Stimulated activated CD4-positive, alpha-beta T cell treated with anti-CD3 and anti-CD28 coated beads, Interleukin-1b, Interleukin-23, amount 100 ng/mL, for 1 hour (primary cell): ENCODE measurements at places on chromosomes 6 and 20.

DNA sequence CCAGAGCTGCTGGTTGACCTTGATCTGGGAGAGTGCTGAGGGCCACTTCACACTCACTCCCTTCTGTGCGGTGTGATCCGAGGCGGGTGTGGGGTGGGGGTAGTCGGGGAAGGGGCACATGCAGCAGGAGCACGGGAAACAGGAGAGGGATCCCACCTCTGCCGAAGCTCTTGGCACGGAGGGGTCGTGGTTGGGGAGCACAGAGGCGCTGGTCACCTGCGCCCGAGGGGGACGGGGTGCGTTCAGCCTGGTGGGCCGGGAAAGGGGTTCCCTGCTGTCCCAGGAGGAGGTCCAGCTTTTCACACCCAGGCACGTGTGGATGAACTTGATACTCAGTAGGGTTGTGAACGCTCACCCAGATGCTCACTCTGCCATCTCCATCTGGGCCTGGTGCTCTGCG is 17.3 kb downstream of the SS18L1 start:
- DNase-seq, result no peak

GRCh38 chr20:64255361-64256281 is at the start of gene PCMTD2:
PCMTD2 (plus strand) TSS chr20:64255748; CDS start chr20:64259966, 4,218 bp downstream.
- DNase-seq, result peak; percentile 67

GRCh38 chr6:109187399-109188114 is 92.2 kb downstream of the CEP57L1 start:
- DNase-seq, result peak; percentile 25

- no peak for DNase-seq
Observed at GRCh38 chr6:2748183-2748582, 2.5 kb downstream of the MYLK4 start.

GRCh38 chr20:2919518-2920245 is 46.4 kb downstream of the PTPRA start:
- no peak for DNase-seq

DNA sequence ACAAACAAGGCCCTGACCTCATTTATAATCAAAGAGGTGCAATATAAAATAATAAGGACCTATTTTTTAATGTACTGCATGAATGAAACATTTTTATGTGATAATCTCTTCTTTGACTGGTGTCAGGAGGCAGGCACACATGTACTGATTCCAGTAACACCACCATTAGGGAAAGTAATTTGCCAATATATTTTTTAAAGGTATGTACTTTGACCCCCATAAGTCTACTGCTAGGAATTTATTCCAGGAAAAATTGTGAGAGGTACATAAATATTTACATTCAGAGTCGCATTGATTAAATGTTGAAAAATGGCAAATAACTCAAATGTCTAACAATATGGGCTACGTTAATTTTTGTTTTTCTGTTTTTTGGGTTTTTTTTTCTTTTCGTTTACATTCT is 325.4 kb upstream of the PRDM1 start:
- no peak for DNase-seq

DNA sequence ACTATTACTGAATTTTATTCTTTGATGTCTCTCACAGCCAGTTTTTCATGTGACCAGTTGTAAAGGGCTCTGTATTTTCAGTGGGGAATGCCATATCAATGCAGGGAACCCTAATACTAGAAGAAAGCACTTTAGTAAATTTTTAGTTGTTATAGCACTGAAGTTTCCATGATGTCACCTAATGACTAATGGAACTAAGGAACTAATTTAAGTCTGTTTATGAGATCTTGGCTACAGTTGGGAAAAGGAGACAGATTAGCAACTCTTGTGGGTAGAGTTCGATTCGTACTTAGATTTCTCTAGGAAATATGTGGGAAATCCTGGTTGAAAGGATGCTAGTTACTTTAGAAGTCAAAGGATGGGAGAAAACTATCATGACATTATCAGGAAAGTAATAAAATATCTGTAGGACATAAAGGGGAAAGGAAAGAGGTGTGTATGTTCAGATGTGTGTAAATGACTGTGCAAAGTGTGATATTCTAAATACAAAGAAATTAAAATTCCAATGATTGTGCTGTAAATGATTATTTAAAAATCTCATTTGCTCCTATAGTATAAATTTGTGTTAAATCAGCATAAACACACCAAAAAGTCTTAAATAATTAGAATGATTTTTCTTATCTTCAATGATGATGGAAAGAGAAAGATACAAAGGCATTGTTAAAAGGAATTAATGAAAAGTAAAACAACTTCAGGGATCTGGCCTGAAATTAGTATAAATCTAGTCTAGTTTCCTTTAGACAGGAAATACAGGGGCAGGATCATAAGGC is 103.4 kb downstream of the LRRC1 start:
- no peak for DNase-seq

- DNase-seq, result no peak
Observed at GRCh38 chr6:102813489-102814275, 1420.2 kb downstream of the GRIK2 start.

- DNase-seq, result no peak
Observed at GRCh38 chr6:14130435-14131075, 13.0 kb downstream of the CD83 start.

DNA sequence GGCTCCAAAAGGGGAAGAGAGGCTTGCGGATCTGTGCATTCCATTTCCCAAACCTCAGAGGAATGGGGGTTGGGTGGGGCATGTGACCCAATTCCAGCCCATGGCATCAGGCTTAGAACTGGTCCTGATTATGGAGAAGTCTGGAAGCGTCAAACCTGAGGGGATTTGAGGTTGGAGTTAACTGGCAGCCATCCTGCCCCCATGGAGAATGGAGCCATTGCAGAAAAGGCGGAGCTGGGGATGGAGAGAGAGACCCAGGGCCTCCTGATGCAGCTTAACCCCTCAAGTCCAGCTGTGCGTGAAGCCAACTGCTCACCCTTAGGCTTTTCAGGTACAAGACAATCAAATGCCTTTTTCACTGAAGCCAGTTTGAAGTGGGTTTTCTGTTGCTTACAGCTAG is 9.9 kb upstream of the SDCBP2 start:
- no peak for DNase-seq

GRCh38 chr6:109257494-109257893 is 124.8 kb downstream of the CD164 start:
- DNase-seq, result no peak

- DNase-seq, result no peak
Observed at GRCh38 chr20:37992802-37993409, 40.4 kb downstream of the TTI1 start.

DNA sequence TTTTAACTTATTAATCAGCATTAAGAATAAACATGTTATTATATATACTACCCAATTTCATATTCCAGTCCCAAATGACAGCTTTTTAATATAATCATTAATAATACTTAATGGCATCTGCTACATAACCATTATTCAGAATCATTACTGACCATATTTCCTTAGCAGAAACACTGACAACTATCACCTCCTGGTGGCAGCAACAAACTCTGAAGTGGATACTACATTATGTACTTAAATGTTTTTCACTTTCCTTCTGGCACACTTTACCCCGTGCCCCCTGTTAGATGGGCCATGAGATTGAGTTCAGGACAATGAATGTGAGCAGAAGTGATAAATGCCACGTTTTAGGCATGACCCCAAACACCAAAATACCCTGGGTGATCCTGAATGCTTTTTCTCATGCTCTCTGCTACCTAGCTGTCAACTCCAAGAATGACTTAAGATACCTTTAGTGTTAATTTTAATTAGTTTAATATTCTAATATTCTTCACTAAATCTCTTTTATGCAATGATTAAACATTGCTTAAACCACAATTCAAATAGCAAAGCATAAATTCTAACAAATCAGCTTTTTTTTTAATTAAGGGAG is 77.1 kb downstream of the LMBRD1 start:
- no peak for DNase-seq

- DNase-seq, result no peak
Observed at GRCh38 chr6:161138543-161139303, 135.1 kb downstream of the AGPAT4 start.

DNA sequence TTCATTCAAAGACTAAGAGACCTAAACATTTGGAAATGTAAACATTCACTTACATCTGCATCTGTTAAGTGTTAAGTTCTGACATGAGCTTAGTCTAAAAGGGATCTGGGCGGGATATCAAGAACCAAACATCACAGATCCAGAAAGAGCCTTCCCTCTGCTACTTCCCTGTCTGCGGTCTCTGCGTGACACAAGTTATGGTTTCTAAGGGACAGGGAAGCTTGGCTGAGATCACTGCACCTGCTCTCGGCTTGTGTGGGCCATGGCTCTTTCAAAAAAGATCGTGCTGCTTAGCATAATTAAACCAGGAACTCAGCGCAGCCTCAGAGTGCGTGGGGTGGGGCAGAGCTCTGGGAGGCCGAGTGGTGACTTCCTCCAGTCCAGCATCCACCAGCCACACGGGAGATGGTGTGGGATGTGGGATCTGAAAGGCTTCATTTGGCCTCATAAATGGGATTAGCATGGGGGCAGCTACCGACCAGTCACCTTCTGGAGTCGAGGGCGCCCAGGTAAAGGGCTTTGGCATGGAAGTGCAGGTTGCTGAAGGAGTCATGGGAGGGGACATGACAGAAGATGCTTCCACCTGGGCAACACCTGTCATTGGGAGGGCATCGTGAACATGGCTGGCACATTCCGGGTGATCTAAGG is 16.7 kb upstream of the RAMACL start:
- no peak for DNase-seq

DNA sequence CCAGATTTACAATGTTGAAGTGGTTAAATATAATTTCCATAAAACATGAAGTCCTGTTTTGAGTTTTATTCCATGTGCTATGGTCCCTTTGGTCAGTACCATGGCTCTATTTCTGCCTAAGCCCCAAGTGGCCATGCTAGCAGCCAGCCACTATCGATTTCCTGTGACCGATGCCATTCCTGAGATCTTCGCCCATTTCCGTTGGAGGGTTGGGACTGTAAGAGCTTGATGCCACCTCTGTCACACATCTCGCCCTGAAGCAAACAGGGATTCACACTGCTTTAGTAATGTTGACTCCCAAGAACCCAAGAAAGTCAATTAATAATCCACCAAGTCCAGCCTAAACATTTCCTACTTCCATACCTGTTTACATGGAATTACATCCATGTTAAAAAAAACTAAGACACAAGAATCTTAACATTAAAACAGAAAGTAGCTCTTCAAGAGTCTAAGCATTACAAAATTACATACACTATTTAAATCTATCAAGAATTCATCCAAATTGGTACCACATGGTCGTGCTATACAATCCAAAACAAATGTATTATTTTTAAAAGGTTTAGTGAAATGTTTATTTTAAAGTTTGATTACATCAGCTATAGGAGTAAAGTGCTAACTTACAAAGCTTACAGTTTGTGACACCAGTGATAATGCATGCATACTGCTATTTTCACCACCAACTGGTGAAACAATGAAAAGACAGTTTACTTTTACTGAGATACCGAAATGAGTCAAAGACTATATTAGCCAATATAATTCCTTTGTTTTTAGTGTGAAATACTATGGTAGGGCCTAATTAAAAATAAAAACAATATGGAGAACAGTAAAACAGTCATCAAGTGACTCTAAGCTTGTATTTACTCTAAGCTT is 2.5 kb downstream of the RBM39 start:
- DNase-seq, result no peak

DNA sequence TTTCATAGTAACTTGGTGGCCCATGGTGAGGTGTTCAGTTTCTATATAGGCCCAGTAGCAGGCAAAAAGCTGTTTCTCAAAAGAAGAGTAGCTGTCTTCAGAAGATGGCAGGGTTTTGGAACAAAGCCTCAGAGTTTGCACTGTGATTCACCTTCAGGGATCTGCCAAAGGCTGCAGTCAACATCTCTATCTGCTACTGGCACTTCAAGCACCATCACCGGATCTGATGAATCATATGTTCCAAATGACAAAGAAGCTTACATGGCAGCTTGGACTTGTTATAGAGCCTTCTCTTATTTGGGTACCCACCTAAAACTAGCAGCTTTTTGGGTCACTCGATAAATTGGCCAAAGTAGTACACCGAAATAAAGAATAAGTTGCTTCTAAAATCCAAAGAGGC is 39.5 kb downstream of the PKIB start:
- no peak for DNase-seq

DNA sequence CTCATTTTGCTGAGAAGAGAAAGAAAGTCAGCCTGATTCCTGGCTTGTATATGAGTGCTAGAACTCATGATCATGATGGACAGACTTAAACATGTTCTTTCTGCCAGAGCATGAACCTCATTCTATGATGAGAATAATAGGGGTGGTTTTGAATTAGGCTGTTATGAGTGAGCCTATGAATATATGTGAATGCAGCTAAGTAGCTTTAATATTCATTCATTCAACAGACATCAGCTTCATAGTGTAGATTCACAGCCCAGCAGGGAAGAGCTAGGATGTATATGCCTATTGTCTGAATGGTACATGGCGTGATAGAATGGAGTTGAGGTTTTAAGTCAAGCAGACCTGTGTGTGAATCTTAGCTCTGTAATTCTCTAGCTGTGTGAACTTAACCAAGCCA is 573.2 kb downstream of the DHX35 start:
- no peak for DNase-seq

DNA sequence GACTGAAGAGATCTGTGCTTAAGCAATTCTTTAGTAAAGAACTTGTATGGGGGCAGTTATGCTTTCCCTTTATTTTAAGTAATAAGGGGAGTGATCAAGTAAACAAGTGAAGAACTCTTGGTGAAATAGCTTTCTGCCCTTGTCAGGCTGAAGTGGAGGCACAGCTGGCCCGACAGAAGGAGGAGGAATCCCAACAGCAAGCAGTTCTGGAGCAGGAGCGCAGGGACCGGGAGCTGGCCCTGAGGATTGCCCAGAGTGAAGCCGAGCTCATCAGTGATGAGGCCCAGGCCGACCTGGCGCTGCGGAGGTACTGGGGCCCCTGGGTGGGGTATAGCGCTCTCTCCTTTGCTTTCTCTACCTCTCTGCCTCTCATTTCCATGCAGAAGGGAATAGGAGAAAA is 143.3 kb downstream of the MYO6 start:
- DNase-seq, result no peak

GRCh38 chr20:48930035-48930434 is 8.5 kb downstream of the ARFGEF2 start:
- DNase-seq, result no peak

DNA sequence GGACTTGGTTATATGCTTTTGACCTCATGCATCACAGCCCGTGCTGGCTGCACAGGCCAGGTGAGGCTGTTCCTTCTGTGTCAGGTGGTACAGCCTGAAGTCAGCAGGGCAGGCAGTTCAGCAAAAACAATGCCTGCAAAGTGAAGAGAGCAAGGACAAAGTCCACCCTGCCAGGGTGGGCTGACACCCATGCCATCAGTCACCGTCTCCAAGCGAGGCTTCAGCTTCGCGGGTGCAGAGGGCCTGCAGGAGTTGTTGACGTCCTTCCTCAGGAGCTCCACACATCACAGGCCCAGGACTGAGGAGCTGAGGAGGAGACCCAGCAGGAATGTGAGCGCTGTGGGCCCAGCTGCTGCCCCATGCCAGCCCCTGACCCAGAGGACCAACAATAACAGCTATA is 111.3 kb downstream of the SASH1 start:
- DNase-seq, result no peak

GRCh38 chr20:41249411-41250281 is 67.9 kb downstream of the ZHX3 start:
- DNase-seq, result no peak

GRCh38 chr6:10587656-10588406 is 66.7 kb downstream of the GCNT2 start:
- DNase-seq, result no peak

GRCh38 chr20:11376998-11377397 is 540.7 kb upstream of the BTBD3 start:
- DNase-seq, result no peak
